Naive thymus-derived CD8-positive, alpha-beta T cell (primary cell): ENCODE measurements at places on chromosomes 1 and 21.

- DNase-seq: no peak
Measured at GRCh38 chr1:38992412-38993111, 1.5 kb downstream of the AKIRIN1 start.

DNA sequence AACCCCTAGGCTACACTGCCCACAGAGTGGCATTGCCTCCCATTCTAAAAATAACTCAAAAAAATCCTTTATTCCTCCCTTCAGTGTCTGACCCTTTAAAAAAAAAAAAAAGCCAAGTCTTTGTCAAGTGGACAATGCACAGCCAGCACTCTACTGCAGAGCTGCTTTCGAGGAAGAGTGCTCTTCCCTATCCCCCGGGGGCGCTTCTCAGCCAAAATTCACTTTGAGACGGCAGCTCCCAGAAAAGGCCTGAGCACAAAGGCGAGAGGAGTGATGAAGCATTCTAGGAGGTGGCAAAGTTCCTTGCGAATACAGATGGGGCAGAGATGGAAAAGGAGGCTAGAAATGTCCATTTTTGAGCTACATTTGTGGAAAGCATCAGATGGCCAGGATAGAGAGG lies 23.3 kb downstream of the EPHA10 start:
- DNase-seq: no peak

DNA sequence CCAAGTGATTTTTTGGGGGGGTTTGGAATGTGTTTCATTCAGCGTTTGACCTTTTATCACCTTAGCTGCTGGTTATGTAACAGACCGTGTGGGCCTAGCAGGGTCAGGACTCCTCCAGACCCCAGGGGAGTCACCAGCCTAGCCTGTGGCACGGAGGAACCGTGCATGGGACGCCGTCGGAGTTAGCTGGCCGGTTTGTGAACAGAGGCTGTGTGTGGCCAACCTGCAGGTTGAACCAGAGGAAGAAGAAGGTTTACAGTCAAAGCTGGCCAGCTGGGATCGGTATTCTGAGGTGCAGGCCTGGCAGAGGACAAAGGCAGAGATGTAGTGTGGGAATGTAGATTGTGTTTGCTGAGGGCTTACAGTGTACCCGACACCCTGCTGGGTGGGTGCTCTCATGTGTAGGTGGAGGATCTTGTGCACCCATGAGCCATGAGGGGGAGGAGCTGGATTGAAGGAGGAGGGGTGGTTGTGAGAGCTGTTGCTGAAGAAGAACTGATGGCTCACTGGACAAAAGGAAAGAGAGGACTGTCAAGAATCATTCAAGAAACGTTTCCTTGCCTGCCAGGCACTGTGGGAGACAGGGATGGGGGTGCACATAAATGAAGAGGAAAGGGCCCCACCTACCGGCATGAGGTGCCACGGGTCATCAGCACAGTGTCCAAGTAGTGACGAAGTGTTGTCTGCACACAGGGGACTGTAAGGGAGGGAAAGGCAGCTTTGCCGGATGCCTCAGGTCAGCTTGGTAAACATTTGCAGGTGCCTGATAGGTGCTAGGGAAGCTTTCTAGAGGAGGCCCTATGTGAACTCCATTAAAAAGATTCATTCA lies 40.0 kb upstream of the PWP2 start:
- DNase-seq: no peak

DNA sequence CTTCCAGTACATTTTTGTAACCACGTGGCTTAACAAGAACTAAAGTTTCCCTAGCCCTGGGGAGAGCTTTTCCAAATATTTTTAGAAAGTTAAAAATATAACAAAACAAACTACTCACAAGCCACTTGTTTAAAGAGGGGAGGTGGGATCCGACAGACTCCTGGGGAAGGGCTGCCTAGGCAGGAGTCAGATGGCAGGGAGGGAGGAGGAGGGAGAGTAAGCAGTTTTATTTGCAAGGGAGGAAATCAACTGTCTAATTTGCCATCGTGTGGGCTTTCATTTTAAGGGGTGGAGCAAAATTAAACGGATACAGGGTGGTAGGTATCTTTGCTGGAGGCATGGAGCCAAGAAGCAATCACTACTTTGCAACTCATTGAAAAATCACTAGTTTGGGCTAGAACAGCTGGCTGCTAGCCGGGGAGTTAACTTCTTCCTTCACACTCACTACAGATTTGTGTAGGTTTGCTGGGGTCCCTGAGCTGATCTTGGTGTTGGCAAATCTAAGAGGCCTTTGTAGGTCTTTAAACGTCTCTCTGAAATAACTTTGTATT lies 8.8 kb downstream of the BARHL2 start:
- DNase-seq: no peak

- no peak for DNase-seq
Measured at GRCh38 chr1:74425676-74426075, 86.7 kb downstream of the LRRC53 start.

GRCh38 chr1:67307251-67308060 lies at the start of gene IL12RB2:
TSS of gene IL12RB2 (plus strand) at chr1:67307873. CDS start at chr1:67320369, 12,496 bp downstream.
- DNase-seq: peak; percentile 13

DNA sequence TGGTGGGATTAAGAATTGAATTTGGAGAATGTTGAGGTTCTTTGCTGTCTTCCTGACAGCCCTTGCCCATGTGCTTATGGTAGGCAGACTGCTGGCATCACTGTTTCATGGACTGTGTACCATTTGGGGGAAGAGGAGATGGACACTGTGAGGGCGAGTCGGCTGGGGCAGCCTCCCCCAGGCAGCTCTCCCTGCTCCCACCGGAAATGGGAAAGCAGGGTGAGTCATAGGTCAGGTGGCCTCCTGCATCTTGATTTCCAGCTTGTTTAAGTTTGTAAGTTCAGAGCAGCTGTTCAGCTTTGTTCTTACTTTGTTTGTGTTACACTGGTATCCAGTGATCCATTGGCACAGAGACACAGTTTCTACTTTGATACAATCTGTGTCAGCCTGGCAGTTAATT lies 87.2 kb upstream of the CNIH3 start:
- no peak for DNase-seq

- no peak for DNase-seq
Measured at GRCh38 chr1:85607126-85607920, 26.8 kb downstream of the CCN1 start.

GRCh38 chr1:21342961-21343838 lies 52.9 kb upstream of the ECE1 start:
- DNase-seq: no peak

DNA sequence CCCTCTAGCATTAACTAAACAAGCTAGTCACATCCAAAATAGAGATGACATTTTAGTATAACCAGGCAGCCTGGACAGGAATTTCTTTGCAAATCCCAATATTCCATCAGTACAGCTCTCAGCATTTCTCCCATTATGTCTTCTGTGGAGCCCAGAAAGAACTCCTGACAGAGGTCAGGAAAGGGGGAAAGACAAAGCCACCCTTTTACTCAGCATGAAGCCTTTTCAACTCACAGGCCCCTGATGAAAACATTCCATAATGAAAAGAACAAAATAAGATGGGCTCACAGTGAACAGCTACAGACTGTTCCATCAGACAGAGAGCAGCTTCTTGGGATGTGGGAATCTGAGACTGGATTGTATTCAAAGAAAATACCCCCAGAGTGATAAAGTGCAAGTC lies 80.6 kb downstream of the TEX35 start:
- DNase-seq: no peak

DNA sequence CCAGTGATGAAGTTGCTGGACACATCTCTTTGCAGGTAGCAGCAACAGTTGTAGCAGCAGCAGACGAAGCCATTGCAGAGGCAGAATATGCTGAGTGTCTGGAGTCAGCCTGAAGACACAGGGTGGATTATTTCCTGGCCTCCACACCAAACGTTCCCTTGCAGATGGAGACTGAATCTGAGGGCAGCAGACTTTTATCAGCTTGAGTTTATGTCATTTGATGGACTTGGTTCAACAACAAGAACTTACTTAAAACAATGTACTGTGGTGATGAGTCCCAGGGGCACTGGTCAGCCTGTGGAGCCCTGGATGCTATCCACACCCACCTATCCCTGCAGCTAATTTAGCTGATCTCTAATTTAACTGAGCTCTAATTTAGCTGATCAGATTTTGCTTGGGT lies 17.1 kb upstream of the MPZL1 start:
- DNase-seq: no peak

- no peak for DNase-seq
Measured at GRCh38 chr1:186214791-186215190, 160.3 kb downstream of the TPR start.

DNA sequence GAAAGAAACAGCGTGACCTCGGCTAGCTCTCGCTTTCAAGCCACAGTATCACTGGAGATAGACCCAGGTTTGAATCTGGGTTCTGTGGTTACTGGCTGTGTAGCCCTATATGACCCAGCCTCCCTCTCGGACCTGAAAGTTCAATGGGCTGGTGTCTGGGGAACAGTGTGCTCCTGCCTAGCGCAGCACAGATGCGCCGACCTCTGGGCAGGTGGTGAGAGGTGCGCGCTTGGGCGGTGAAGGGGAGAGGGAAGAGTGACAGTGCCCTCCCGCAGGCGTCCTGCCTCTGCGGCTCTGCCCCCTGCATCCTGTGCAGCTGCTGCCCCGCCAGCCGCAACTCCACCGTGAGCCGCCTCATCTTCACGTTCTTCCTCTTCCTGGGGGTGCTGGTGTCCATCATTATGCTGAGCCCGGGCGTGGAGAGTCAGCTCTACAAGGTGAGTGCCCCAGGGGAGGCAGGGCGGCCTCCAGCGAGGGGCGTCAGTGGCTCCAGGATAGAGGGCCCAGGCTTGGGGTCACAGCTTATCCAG lies 10.5 kb downstream of the SERINC2 start:
- DNase-seq: no peak

DNA sequence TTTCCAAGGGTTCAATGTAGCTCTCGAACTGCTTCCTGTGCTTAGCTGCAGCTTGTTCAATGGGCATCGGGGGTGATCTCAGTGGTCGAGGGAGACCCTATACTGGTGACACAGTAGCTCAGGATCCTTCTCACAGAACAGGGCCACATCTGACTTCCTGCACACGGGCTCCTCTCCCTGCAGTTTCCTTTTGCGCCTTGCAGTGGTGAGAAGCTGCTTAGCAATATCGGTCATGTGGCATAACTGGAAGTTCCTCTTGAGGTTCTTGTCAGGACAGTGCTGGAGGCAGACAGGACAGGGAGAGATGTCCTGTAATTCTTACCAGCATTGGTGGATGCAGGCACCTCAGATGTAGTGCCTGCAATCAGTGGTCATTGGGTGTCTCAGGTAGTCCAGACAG lies 140.5 kb upstream of the MAP1LC3C start:
- no peak for DNase-seq

DNA sequence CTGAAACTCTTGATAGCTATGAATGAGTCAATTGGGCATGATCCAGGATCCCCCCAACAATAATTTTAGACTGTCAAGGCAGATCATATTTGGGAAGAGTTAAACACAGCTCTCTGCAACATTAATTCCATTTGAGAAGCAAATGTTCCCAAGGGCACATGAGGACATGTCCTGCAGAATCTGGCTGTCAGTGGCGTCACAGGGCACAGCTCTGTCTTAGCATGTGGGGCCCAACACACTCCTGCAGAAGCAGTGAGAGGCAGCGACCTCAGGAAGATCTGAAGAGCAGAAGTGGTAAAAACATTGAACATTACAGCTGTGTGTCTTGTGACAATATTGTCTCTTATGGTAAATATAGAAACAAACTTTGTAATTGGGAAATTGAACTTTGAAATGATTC lies 197.1 kb upstream of the PBX1 start:
- no peak for DNase-seq

- no peak for DNase-seq
Measured at GRCh38 chr1:217088521-217089284, 365.5 kb upstream of the ESRRG start.

DNA sequence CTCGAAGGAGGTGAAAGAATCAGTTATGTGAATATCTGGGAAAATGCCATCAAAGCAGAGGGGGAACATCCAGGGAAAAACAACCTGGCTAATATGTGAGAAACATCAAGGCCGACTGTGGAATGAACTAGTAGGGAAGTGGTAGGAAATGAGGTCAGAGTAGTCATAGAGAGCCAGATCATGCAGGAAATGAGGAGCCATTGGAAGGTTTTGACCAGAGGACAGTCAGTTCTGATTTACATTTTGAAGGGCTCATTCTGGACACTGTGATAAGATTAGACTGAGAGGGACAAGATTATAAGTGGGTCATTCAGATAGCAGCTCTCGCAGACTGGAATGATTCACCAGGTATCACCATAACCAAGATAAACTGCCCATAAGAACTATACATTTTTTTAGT lies 63.7 kb downstream of the SYT14 start:
- no peak for DNase-seq

DNA sequence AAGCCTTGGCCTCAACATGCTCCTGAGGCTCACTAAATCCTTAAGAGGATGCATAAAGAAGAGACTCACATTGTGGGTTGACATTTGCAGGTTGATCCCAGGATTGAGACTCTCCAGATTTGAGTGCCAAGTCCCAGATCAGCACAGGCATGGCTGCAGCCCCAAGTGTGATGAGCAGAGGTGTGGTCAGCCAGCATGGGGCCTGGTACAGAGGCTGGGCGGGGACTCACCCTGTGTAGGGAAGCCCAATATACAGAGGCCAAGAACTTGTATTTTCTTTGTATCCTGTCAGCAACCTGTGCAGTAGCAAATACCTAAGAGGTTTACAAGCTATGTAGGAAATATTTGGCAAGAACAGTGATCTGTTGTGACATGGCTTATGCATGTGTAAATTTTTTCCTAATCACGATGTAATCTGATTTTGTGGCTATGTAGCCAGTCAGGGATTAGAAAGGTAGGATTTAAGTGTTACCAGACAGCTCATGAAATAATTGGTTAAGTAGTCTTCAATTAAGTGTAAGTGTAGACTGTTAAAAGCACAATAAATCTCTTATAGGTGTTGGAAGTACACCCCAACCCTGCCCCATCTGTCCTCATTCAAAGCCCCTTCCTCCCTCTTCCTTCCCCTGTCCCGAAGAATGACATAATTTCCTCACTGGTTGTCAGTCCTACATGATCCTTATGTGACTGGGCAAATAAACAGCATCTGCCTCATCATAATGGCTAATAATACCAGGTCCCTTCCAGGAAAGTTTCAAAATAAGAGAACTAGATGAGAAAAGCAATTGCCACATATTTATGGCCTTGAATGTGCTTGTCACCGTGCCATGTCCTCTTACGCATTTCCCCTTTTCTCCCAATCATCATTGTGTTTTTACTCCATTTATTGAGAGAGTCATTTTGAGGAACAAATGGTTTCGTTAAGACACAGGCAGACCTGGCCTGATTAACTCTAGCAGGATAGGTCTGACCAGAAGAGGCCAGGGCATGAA lies 120.9 kb downstream of the HLX start:
- no peak for DNase-seq

DNA sequence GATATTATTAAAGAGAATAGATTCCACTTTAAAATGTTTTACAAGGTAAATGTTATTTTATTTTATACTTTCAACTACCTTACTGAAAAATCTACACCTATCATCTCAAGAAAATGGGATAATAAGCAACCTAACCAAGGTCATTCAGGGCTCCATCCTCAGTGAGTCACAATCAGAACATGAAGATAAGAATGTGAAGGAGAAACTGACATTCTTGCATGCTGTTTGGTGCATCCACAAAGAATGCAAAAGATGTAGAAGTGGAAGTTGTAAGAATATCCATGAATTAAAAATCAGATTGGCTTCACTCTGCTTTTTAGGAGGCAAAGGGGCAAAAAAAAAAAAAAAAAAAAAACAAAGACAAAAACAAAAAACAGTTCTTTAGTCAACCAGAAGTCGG lies 6.5 kb downstream of the WARS2 start:
- no peak for DNase-seq

GRCh38 chr1:77688939-77689338 lies 6.5 kb upstream of the ZZZ3 start:
- DNase-seq: no peak

GRCh38 chr1:198465201-198466144 lies 75.0 kb downstream of the ATP6V1G3 start:
- peak; percentile 52 for DNase-seq

- DNase-seq: no peak
Measured at GRCh38 chr1:13823936-13824335, 123.9 kb downstream of the PRDM2 start.

- no peak for DNase-seq
Measured at GRCh38 chr1:37633938-37634243, 801 bp downstream of the RSPO1 start.
